ENCODE measurements at places on chromosomes 7 and 10.

- DNase-seq = no peak
Observed at GRCh38 chr7:45584261-45585210, 10.4 kb downstream of the ADCY1 start.

DNA sequence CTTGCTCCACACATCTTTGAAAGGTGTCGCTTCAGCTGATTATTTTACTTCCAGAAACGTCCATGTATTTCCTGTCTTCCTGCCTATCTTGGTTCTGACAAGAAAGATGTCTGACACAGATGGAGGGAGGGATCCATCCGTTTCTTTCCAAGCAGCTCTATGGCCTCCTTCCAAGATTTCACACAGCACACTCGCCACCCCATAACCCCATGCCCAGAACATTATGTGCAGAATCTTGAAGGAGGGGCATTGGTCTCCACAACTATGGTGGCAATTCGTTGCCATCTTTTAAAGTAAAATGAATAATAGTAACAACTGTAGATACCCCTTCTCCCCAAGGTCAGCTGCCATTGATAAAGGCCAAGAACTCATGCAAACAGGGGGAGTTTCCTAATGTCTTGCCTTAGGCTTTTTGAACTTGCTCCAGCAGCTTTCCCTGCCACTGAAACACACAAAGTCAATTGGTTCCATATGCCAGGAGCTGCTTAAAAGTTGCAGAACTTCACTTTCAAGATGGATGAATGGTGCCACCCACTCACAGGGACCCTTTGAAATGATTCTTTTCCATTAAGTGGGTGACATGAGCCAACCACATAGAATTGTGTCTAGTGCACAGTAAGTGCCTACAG lies 60.0 kb downstream of the VSTM4 start:
- no peak for DNase-seq

DNA sequence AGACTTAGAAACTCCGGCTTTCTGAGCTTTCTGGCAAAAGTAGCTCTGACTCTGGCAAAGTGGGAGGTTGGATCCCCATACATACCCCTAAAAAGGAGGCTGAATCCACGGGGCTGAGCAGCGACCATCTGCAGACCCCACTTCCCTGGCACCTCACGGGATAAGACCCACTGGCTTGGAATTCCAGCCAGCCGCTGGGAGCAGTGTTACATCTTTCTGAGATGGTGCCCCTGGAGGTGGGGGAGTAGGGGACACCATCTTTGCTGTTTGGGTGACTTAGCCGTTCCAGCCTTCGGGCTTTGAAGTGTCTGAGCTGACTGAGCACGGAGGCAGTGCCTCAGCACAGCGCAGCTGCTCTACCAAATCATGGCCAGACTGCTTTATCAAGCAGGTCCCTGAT lies 45.0 kb upstream of the GRM3 start:
- DNase-seq = no peak

- DNase-seq = no peak
Observed at GRCh38 chr10:28036587-28036986, 37.7 kb upstream of the ODAD2 start.

- DNase-seq = no peak
Observed at GRCh38 chr7:1609023-1609422, 39.2 kb upstream of the PSMG3 start.

DNA sequence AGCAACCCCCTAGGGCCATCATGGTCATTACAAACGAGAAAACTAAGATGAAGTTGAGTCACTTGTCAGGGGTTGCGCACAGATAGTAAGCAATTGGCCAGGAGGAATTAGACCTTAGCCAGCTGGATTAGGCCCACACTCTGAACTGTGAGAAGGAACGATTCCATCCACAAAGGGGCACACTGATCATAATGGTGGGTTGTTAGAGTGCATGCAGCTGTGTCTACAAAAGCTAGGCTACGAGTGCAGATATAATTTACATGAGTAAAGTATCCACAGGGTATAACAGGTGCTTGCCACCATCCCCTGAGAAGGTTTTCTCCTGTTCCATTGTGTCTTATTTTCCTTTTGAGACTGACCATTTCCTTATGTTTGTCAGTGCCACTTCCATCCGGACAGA lies 16.6 kb upstream of the FAM170B start:
- DNase-seq = no peak

DNA sequence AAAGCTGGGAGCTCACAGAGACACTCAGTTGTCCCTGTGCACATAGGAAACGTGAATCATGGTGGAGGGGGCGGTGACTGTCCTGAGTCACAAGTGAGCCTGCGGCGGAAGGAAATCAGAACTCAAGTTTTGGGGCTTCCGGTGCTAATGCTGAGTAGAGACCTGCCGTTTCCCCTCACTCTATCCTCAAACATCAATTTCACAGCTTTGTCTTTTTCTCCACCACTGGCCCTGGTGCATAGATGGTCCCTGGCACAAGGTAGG lies 21.9 kb downstream of the ADCYAP1R1 start:
- no peak for DNase-seq

DNA sequence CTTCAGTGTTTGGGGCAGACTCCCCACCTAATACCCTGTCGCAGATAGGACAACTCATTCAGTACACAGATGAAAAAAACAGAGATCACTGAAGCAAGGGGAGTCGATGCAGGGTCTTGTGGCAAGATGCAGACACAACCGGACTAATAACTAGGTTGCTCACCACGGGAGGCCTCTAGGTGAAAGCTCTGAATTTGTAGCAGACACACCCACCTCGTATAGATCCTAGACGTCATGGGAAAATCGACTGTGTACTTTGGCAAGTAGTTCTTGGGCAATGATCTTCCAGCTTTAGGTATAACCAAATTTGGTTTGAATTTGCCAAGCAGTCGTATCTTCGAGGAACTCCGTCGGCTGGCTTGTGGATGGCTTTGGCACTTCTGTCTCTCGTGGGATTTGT lies 88.1 kb downstream of the TCF7L2 start:
- no peak for DNase-seq

GRCh38 chr10:71087622-71088021 lies 124.7 kb upstream of the UNC5B start:
- DNase-seq = no peak

DNA sequence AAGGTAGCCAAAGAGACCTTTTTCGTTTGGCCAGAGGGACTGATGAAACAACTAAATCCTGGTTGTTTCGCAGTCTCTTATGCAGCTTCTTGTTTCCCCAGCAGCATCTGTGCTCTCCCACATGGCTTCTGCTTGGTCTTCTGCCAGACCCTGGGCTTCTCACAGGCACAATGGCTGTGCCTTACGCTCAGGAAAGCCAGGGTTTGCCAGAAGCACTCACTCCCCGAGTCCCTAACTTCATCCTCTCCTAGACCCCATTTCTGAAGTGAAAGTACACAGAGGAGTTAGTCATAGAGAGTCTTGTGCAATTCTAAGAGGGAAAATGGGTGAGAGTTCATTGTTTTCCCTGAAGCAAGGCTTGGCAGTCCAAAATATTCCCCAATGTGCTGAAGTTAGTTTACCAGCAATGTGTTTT lies 121.7 kb downstream of the EVX1 start:
- DNase-seq = no peak

- DNase-seq = no peak
Observed at GRCh38 chr10:74272288-74272687, 121.3 kb downstream of the ADK start.

GRCh38 chr7:129776362-129776722 lies 164.8 kb downstream of the NRF1 start:
- no peak for DNase-seq

- DNase-seq = no peak
Observed at GRCh38 chr10:116170815-116171250, 102.2 kb downstream of the GFRA1 start.

GRCh38 chr10:44809647-44810046 lies 101.5 kb upstream of the TMEM72 start:
- DNase-seq = no peak

DNA sequence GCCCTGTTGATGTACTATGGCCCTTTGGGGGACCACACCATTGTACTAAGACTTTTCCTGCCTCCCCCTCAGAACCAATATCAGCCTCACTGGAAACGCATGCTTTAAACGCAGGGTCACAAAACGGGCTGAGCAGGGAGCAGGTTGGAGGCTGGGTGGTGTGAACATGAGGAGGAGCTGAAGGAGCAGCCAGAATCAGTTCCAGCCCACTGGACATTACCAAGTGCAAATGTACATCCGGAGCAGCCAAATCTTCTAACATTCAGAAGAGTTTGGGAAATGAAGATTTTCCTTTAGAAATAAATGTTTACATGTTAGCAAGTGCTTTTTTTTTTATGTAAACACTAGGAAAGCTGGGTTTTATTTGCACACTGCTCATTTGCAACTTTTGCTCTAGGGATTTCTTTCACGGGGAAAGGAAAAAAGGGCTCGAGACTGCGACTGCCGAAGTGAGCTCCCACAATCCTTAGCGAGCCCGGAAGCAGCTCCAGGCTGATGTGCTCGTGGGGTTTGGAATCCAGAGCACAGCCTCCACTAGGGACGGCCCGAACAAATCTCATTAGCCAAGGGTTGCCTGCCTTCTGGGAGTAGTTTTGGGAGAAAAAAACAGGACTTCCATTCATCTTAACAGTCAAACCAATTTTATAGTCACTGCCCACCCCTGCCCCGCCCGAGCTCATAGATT lies 108.0 kb upstream of the YAE1 start:
- DNase-seq = no peak

DNA sequence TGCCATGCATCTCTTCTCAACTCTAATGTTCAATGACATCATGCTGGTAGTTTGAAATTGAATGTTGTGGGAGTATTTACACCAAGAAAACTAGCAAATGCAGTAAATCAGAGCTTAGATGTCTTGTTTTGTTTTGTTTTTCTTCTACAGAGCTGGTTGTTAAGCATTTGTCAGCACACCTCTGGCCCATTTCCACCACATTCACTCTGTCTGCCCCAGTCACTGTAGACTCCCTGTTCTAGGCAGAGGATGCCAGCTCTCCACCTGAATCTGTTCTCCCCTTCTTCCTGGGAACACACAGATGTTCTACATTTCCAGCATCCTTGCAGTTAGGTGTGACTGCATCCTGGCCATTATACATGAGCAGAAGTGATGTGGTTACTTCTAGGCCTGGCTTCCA lies 4.1 kb upstream of the ARHGAP22 start:
- DNase-seq = no peak

DNA sequence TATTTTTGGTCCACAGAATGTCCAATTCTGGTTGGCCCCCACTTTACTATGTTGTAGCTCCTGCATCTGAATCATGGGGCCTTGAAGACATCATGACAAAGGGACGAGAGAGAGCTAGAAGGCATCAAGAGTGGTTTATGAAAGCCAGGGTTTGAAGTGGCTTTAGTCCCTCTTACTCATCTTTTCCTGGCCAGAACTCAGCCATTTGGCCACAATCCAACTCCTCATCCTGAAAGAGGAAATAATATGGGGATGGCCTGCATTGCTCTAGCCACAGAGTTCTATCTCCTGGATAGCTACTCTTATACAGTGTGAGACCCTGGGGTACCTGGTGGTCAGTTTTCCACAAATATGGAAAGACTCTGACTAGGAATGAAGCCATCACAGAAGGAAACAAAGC lies 418.9 kb downstream of the XPNPEP1 start:
- DNase-seq = no peak

GRCh38 chr7:29285444-29285793 lies 90.8 kb downstream of the CHN2 start:
- no peak for DNase-seq

DNA sequence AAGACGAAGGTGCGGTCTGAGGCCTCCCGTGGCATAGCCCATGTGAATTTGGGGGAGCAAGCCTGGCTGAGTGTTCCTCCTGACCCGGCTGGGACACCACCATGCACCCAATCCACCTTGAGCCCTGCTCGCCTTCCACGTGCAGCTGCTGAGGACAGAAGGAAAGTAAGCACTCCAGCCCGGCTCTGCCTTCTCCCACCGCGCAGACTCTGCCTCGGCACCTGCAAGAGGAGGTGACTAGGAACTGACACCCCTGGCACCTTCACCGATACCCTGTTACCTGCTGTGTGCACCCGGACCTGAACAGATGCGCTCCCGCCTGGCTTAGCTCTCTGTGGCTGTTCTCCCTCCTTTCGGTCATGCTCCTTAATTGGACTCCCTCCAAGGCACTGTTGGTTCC lies 57.0 kb upstream of the OPN4 start:
- no peak for DNase-seq

GRCh38 chr10:75826846-75827245 lies 395.4 kb downstream of the LRMDA start:
- DNase-seq = no peak

- DNase-seq = no peak
Observed at GRCh38 chr7:46652317-46652716, 731.2 kb upstream of the IGFBP3 start.

DNA sequence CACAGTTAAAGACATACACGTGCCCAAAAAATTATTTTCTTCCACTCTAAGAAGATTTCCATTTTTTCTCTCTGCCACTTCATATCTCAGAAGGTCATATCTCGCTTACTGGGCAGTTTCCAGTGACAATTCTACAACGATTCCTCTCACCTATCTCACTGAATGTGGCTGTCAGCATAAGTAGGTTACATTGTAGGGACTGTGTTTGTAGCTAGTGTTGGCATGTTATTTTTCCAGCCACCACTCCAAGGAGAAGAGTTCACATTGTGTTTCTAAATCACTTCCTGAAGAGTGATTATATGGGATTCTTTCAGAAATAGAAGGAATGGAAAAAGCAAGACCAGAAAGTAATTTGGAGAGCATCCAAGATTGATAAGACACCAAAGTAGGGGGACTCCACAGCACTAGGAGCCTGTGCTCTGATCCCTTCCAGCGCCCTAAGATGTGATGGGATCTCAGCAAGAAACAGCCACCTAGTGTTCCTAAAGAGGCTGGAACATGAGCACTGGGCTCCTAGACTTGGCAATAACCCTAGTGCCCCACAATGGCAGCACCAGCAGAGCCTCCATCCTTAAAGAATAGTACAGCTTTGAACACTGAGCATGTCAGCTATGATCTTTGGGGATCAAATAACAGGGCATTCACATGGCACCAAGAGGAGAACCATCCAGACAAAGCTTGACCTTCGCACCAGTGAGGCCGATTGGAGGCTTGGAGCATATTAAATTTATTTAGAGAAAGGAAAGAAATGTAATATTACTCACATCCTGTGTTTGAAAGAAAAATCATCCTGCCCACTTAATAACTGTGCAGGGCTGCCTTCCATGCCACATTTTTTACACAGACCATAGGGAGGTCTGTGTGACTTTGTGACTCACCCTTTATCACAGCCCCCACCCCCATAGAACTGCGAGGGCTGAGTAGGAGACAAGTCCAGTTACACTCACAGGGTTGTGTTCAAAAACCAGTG lies 51.8 kb downstream of the CAV1 start:
- DNase-seq = no peak

DNA sequence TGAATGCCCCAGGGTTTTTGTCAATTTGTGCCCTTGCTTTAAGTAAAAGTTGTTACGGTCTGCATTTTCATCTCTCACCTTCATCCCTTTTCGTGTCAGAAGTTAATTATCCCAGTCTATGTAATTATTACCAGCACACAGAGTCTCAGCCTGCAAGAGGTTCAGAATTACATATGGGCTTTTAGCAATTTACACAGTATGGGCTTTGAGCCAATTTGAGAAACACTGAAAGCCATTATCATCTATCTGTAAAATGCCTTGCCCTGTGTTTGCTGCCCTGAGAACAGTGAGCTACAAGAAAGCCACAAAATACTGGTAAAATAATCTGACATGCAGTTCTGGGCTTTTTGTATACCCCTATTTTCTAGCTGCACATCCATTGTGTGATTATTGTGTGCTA lies 125.6 kb upstream of the STEAP4 start:
- no peak for DNase-seq

GRCh38 chr7:36473454-36474282 lies 84.0 kb downstream of the ANLN start:
- peak; percentile 9 for DNase-seq

All from T-helper 1 cell (primary cell).